ENCODE measurements at places on chromosomes 7 and 10. TPM values are rescaled to one million over a fixed set of nuclear protein-coding genes. Genes with fewer than 3 reads are reported as not detected.

Gene GGCT
- total RNA-seq = 37.8 TPM

Gene SFR1
- 6.6 TPM for total RNA-seq

Gene TAS2R41
- not detected for total RNA-seq

Gene DPP6
- 4.1 TPM for total RNA-seq

Gene METTL2B
- 27.5 TPM for total RNA-seq

Gene SCART1
- 1.5 TPM for total RNA-seq

Gene NEUROG3
- total RNA-seq = not detected

Gene ANKRD16
- 6.0 TPM for total RNA-seq

Gene PAPOLB
- total RNA-seq = 0.22 TPM

Gene PALD1
- total RNA-seq = 15.9 TPM

Gene ITGB8
- 7.5 TPM for total RNA-seq

DNA sequence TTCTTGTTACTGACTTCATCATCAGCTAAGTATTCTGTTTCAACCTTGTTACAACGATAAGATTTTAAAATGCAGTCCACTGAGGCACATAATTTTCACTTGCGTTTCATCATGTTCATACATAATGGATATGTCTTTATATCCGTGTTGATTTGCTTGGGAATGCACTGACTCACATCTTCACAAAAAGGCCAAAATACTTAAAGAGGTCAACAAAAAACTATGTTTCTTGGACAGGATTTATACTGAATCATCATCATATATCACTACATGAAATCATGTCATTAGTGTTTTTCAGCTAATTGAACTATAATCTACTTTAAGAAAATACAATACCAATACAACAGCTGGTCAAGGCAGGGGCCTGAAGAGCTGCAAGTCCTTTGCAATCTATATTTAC is 324.5 kb upstream of the KLF6 start:
- H3K27me3 ChIP-seq = no peaks in the 10 kb centered on the region
- no peak overlapping the region for H3K4me3 ChIP-seq
- peak; percentile 29 for DNase-seq
- H3K36me3 ChIP-seq = no peaks in the 10 kb centered on the region

- H3K4me3 ChIP-seq = no peak overlapping the region
- peak overlapping the region; percentile 15 for H3K27ac ChIP-seq
- H3K36me3 ChIP-seq = no peaks in the 10 kb centered on the region
- peak; percentile 79 for DNase-seq
- peaks cover 22% of the 10 kb centered on the region for H3K4me1 ChIP-seq
Measured at GRCh38 chr10:91883549-91884444, 25.5 kb downstream of the FGFBP3 start.

DNA sequence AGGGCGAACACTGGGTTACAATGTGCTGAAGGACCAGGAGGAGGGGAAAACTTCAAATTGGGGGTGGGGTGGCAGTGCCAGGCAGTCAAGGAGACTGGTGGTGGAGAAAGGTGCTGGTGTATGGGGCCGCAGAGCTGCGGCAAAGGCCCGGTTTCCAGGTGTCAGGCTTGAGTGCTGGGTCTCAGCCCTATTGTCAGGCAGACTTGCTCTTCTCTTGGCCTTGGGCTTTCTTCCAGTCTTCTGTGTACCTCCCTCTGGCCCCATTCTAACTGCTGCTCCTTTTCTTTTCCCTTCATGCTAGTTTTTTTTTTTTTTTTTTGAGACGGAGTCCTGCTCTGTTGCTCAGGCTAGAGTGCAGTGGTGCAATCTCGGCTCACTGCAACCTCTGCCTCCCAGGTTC is 51.0 kb downstream of the POLR3A start:
- no peak overlapping the region for H3K4me3 ChIP-seq
- no peak for DNase-seq
- H3K36me3 ChIP-seq = peaks cover 75% of the 10 kb centered on the region
- H3K27ac ChIP-seq = no peak overlapping the region
- no peaks in the 10 kb centered on the region for H3K4me1 ChIP-seq

GRCh38 chr7:27260211-27260610 is 17.6 kb downstream of the EVX1 start:
- no peak overlapping the region for H3K27ac ChIP-seq
- peaks cover 17% of the 10 kb centered on the region for H3K27me3 ChIP-seq
- no peaks in the 10 kb centered on the region for H3K4me1 ChIP-seq
- no peak for DNase-seq
- no peaks in the 10 kb centered on the region for H3K36me3 ChIP-seq

GRCh38 chr10:7036951-7037350 is 373.9 kb downstream of the SFMBT2 start:
- no peaks in the 10 kb centered on the region for H3K27me3 ChIP-seq
- H3K36me3 ChIP-seq = no peaks in the 10 kb centered on the region
- H3K4me1 ChIP-seq = no peaks in the 10 kb centered on the region
- H3K4me3 ChIP-seq = no peak overlapping the region
- DNase-seq = no peak

DNA sequence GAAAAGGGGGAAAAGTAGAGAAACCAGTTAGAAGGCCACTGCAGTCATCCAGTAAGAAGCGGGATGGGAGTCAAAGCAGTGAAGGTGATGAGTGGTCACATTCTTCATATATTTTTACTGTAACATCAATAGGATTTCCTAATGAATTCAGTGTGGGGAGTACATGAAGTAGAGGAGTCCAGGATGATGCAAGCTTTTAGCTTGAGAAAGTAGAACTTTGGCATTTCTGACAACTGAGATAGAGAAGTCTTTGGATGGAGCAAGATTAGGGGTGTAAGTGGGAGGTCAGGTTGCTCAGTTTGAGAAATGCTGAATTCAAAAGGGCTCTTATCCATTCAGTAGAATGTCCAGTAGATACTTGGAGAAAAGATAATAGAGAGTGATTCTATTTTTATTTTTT is 264.1 kb upstream of the DGKB start:
- no peak for DNase-seq
- no peak overlapping the region for H3K4me3 ChIP-seq
- no peaks in the 10 kb centered on the region for H3K36me3 ChIP-seq

DNA sequence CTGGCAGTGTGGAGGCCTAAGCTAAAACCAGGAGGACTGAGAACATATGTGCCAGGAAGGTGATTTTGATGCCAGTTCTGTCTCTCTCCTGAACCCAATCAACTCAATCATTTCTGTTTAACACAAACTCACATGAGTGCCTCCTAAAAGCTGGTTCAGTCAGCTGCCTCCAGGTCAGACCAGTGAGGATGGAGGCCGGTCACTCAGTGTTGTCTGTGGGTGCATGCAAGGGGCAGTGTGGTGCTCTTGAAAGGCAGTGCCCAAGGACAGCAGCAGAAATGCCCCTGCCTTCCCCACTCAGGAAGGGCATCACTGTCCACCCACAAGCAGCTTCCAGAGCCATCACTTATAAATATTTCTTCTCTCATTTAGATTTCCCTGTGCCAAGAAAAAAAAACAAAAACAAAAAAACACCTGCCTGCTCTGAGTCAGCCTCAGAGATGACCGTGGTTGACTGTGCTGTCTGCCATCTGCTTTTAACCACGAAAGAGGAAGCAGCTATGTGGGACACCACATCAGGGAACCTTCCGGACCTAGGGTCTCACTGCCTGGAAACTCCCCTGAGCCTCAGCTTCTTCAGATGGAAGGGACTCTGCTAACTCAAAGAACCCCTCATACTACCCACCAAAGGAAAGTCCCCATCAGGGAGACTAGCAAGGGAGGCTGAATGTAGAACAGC is 39.1 kb downstream of the VOPP1 start:
- no peak overlapping the region for H3K4me3 ChIP-seq
- no peaks in the 10 kb centered on the region for H3K36me3 ChIP-seq
- H3K27ac ChIP-seq = peak overlapping the region; percentile 49
- peak; percentile 55 for DNase-seq

DNA sequence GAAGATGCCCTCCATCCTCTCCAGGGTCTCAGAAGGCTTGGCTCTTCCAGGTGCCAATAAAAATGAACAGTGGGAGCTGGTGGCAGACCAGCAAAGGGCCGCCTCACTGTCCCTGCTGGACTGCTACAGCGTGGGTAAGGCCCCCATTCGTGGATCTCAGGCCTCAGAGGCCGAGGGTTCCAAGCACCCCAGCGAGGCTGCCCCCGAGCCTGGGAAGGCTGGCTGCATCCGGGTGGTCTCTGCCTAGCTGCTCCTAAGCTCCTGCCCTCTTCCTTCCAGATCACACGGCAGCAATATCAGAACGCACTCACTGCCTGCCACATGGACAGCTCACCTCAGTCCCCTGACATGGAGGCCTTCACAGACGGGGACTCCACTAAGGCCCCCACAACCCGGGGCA is 42.9 kb downstream of the GOT1 start:
- H3K36me3 ChIP-seq = no peaks in the 10 kb centered on the region
- H3K4me3 ChIP-seq = no peak overlapping the region
- DNase-seq = no peak
- no peaks in the 10 kb centered on the region for H3K4me1 ChIP-seq

DNA sequence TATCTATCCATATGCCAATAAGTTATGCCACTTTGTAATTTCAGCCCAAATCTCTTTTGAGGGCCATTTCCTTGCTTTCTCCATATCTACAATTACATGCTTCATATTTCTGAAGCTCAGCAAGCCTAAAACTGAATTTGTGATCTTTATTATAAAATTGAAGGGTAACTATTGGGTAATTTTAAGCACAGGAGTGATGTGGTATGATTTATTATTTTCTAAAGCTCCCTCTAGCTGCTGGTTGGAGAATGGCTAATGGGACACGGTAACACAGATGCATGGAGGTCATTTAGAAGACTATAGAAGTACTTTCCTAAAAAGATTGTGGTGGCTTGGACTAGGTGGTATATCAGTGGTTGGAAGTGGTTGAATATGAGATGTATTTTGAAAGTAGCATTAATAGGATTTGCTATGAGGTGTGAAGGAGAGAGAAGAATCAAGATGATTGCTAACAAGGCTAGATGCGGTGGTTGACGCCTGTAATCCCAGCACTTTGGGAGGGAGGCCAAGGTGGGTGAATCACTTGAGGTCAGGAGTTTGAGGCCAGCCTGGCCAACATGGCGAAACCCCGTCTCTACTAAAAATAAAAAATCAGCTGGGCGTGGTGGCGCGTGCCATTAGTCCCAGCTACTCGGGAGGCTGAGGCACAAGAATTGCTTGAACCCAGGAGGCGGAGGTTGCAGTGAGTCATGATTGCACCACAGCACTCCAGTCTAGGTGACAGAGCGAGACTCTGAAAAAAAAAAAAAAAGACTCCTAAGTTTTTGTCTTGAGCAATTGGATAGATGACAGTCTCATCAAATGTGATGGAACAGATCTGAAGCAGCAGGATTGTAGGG is 13.9 kb downstream of the KLHDC10 start:
- H3K36me3 ChIP-seq = peaks cover 5% of the 10 kb centered on the region
- H3K4me3 ChIP-seq = no peak overlapping the region
- DNase-seq = no peak
- H3K27ac ChIP-seq = no peak overlapping the region
- H3K4me1 ChIP-seq = no peaks in the 10 kb centered on the region
- no peaks in the 10 kb centered on the region for H3K27me3 ChIP-seq

DNA sequence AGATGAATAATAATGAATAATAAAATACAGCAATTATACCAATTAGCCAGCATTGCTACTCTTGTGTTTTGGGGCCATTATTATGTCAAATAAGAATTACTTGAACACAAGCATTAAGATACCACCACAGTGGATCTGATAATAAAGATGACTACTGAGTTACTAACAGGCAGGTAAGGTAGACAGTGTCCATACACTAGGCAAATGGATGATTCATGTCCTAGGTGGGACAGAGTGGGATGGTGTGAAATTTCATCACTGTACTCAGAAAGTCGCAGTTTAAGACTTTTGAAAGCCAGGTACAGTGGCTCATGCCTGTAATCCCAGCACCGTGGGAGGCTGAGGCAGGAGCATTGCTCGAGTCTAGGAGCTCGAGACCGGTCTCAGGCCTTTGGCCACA is 8.7 kb upstream of the UNC5B start:
- H3K27ac ChIP-seq = no peak overlapping the region
- H3K4me1 ChIP-seq = no peaks in the 10 kb centered on the region
- H3K4me3 ChIP-seq = no peak overlapping the region
- no peak for DNase-seq
- no peaks in the 10 kb centered on the region for H3K36me3 ChIP-seq

- no peak for DNase-seq
- H3K4me1 ChIP-seq = peaks cover 6% of the 10 kb centered on the region
- no peaks in the 10 kb centered on the region for H3K27me3 ChIP-seq
- no peak overlapping the region for H3K4me3 ChIP-seq
- H3K36me3 ChIP-seq = peaks cover 11% of the 10 kb centered on the region
Measured at GRCh38 chr10:43190289-43190688, 52.0 kb downstream of the CSGALNACT2 start.

- H3K27me3 ChIP-seq = no peaks in the 10 kb centered on the region
- DNase-seq = no peak
- no peaks in the 10 kb centered on the region for H3K4me1 ChIP-seq
- no peaks in the 10 kb centered on the region for H3K36me3 ChIP-seq
Measured at GRCh38 chr7:3356173-3356572, 55.1 kb downstream of the SDK1 start.

DNA sequence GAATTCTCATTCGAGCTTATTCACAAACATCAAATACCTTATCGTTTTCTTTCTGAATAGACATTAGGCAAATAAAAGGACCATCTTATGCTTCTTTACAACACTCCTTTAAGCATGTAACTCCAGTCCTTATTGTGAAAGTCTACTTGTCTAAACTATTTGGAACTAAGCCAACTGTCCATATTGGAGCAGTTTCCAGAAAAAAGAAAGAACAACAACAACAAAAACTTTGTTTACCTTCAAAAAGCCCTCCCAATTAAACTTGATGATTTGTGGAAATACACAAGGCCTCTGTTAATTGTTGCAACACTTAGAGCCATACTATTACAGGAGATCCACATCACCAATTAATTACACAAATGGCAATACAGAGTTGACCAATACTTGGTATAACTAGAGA is 163.6 kb downstream of the GALNT11 start:
- no peaks in the 10 kb centered on the region for H3K4me1 ChIP-seq
- H3K27me3 ChIP-seq = no peaks in the 10 kb centered on the region
- H3K27ac ChIP-seq = no peak overlapping the region
- H3K4me3 ChIP-seq = no peak overlapping the region
- no peak for DNase-seq

DNA sequence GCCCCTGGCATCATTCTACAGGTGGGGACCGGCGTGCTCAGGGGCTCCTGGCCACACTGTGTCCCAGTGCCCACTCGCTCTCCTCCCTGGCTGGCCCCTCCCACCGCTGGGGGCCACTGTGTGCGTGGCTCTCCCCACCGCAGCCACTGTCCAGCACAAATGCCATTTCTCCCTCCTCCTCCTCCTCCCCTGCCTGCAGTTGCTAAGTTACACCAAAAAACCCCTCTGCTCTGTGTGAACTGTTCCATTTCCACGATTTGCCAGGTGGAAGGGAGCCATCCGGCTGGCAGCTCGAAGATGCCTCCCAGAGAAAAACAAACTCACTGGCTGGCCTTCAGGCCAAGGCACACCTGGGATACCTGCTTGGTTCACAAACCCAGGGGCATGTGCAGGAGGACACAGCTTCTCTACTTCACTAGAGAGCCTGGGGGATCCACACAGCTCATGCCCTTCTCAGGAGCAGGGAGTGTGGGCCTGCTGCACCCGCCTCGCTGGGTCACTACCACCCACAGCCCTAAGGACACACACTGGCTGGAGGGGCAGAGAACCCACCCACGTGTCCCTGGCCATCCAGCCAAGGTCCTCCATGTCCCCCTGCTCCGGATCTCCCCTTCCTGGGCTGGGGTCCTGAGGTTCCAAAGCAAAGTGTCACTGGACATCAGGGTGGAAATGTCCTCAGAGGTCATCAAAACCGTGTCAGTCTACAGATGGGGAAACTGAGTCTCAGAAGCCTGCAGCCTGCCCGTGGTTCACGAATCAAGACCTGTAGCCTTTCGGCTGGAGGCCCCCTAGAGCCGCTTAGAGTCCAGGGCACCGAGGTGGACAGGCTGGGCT is 1.7 kb downstream of the RASGEF1A start:
- no peak for DNase-seq
- no peaks in the 10 kb centered on the region for H3K36me3 ChIP-seq
- H3K4me1 ChIP-seq = peaks cover 3% of the 10 kb centered on the region
- H3K27ac ChIP-seq = no peak overlapping the region

Data from muscle of leg (tissue), 16 donors.